T-cell (primary cell): ENCODE measurements at places on chromosomes 6 and 20. TPM values are rescaled to one million over a fixed set of nuclear protein-coding genes. Genes with fewer than 3 reads are reported as not detected.

The PDE10A gene
- total RNA-seq: not detected

The DEFB124 gene
- not detected for total RNA-seq

The EFCAB8 gene
- 1.3 TPM for total RNA-seq

The KHDC1L gene
- not detected for total RNA-seq

The CST2 gene
- not detected for total RNA-seq

The PLG gene
- 0.76 TPM for total RNA-seq

The NXT1 gene
- total RNA-seq: 22.1 TPM

The TDRD6 gene
- total RNA-seq: 0.03 TPM

The C6orf118 gene
- not detected for total RNA-seq

The PI3 gene
- total RNA-seq: not detected

GRCh38 chr6:142318714-142319113 is 16.9 kb downstream of the ADGRG6 start:
- no peak for DNase-seq

GRCh38 chr6:114144887-114145851 is 174.2 kb upstream of the HDAC2 start:
- no peak for DNase-seq

- DNase-seq: no peak
Observed at GRCh38 chr20:32603046-32603726, 18.1 kb upstream of the NOL4L start.

GRCh38 chr20:48945840-48946514 is 24.5 kb downstream of the ARFGEF2 start:
- no peak for DNase-seq

DNA sequence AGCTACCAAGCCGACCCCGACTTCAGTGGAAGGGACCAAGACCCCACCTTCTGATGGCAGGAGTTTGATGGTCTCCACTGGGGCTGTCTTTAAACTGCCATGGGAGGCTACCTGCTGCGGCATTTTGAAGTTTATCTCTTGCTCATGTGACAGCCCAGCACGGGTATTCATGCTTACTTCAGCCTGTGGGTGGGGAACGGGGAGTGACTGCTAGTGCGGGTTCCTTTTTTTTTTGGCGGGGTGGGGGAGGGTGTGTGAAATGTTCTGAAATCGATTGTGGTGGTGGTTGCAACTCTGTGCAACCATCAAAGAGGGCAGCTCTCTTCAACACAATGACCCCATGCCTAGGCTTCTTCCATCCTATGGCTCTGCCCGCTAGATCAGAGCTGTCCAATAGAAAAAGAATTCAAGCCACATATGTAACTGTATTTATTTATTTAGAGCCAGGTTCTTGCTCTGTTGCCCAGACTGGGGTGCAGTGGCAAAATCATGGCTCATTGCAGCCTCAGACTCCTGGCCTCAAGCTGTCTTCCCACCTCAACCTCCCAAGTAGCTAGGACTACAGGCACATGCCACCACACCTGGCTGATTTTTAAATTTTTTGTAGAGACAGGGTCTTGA is 53.7 kb downstream of the PPP1R16B start:
- DNase-seq: no peak

DNA sequence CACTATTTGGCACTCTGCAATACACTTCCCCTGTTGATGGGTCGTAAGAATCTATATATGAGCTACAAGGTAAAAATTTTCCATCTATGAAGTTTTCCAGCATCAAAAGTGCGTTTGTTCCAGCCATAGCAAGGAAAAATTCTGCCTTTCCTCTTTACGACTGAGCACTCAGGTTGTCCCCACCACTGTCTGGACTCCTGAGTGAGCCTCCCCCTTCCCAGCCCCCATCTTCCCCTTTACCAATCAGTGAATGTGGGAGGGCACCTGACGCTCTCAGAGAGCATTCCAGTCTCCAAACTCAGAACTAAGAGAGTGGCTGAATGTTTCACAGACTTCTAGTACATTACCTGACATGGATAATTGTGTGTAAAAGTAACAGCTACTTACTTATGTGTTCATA is at the start of gene ALDH8A1:
ALDH8A1 (minus strand) TSS at position 175 of the 400 bp plus-strand sequence; CDS start at position 127, 48 bp downstream.
- DNase-seq: no peak

DNA sequence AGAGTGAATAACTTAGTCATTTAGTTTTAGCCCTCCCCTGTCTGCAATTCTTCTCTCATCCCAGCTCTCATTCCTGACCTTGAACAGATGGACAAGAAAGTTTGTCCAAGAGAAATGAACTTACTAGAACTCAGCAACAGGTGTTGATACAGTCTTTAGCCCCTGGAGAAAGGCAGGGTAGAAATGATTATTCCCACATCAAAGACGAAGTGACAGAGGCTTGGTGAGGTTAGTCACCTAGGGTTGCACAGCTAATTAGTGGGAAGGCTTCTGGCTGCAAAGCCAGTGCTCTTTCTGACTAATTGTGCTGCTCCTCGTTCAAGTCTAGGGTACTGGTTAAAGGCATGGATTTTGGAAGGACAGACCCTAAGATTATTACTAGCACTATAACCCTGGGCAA is 4.5 kb downstream of the ZDHHC14 start:
- DNase-seq: no peak

DNA sequence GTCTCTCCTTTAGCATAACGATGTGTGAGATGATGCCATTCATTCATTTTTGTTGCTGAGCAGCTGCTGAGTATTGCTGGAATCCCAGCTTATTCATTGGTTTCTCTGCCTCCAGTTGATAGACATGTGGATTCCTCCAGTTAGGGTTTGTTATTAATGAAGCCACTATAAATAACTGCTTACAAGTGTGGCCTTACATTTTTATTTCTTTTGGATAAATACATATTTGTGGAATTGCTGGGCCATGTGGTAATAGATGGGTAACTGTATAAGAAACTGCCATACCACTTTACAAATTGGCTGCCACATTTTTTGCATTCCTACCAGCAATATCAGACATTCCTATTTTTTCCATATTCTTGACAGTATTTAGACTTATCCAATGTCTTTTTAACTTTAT is 2.6 kb upstream of the HLA-B start:
- no peak for DNase-seq

DNA sequence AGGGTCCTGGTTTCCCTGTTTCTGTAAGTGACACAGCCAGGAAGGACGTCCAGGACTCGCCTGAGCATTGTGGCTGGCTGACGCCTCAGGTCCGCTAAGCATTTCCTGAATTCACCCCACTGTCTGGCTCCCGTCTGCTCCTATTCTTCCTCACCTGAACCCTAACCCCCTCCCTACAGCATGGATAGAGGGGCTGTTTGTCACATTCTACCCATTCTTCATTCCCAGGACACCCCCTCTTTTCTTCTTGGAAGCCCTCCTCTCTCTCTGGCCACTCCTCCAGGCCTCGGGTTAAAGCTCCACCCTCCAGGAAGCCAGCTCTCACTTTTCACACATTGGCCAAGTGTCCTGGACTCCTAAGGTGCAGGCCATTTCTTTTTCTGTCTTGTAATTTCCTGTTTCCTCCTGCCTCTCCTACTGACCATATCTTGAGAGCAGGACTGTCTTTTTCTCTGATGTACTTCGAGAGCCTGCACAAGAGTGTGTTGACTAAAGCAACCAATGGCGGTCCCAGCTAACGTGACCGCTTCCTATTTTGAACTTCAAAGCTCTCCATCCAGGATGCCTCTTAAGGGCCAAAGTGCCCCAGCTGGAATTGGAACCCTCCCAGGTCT is 24.2 kb upstream of the MYMX start:
- DNase-seq: no peak

- DNase-seq: no peak
Observed at GRCh38 chr6:14791526-14791925, 454.3 kb upstream of the JARID2 start.

- DNase-seq: no peak
Observed at GRCh38 chr20:52622081-52622480, 350.1 kb upstream of the TSHZ2 start.

GRCh38 chr20:14758356-14758755 is 420.9 kb upstream of the FLRT3 start:
- no peak for DNase-seq

GRCh38 chr6:94350833-94351232 is 931.5 kb upstream of the EPHA7 start:
- DNase-seq: no peak

- DNase-seq: no peak
Observed at GRCh38 chr6:132712366-132712765, 1.5 kb downstream of the VNN1 start.

DNA sequence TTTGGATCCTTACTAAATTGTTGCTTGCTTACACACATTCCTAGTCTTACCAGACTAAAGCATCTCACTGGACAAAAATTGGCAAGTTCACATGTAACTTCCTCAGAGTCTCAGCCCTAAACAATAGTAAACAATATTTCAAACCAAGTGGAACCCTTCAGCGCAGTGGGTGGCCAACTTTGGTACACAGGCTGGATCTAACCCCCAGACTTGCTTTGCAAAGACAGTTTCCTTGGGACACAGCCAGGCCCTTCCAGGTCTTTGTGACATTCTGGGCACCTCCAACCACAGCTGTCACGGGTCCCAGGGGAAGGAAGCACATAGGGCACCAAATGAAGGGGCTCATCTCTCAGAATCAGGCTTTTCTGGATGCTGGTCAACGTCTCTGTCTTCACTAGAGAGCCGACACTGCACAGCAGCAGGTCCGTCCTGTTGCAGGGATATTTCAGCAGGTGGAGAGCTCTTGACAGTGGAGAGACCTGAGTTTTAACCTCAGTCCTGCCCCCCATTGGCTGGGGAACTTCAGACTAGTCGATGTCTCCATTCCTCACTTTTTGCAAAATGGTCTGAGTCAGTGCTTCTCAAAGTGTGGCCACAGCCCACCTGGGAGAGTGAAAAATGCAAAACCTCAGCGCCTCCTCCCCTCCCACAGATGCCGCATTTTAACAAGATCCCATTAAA is 91.4 kb downstream of the BFSP1 start:
- no peak for DNase-seq

- DNase-seq: no peak
Observed at GRCh38 chr6:192313-192664, 100.0 kb upstream of the DUSP22 start.

- DNase-seq: no peak
Observed at GRCh38 chr20:43682446-43682845, 15.5 kb downstream of the MYBL2 start.

- DNase-seq: no peak
Observed at GRCh38 chr6:147510929-147511590, 2.6 kb downstream of the SAMD5 start.

GRCh38 chr20:51492167-51493092 is 50.1 kb downstream of the NFATC2 start:
- no peak for DNase-seq

DNA sequence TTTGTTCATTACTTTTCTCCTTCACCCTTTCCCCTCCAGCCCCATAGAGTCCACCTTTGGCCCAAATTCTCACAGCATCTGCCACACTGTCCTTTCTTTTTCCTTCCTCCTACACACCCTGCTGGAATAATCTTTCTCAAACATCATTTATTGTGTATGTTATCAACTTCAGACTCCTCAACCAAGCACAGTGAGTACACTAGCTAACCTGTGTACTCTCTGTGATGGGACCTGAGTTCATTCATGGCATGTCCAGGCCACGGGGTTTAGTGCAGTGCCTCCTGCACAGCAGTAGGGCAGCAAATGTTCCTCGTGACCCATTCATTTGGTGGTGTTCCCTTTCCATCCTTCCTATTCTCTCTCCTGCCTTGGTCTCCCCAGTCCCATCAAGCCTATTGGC is 7.1 kb upstream of the ARMC12 start:
- no peak for DNase-seq

- DNase-seq: no peak
Observed at GRCh38 chr20:56778765-56779195, 149.7 kb downstream of the TFAP2C start.

DNA sequence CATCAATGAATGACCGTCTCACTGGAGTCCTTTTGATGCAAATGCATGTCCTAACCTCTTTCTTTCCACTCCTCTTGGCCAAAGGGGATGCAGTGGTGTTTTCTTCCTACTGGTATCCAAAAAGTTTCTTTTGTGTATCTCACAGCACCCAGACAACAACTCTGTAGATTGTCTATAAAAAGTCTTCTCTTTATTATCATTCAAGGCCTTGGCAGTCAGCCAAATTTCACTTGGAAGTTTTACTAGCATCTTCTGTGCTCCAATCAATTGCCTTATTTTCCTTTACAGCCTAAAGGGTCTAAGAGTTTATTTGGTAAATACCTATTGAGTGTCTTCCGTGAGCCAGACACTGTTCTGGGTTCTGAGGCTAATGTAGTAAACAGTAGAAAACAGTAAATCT is 150.2 kb upstream of the RNF217 start:
- no peak for DNase-seq

- DNase-seq: no peak
Observed at GRCh38 chr6:36907781-36908180, 22.0 kb downstream of the C6orf89 start.

- no peak for DNase-seq
Observed at GRCh38 chr6:106788761-106789160, 159.4 kb downstream of the QRSL1 start.

- no peak for DNase-seq
Observed at GRCh38 chr20:61730631-61731362, 334.9 kb downstream of the TAF4 start.

DNA sequence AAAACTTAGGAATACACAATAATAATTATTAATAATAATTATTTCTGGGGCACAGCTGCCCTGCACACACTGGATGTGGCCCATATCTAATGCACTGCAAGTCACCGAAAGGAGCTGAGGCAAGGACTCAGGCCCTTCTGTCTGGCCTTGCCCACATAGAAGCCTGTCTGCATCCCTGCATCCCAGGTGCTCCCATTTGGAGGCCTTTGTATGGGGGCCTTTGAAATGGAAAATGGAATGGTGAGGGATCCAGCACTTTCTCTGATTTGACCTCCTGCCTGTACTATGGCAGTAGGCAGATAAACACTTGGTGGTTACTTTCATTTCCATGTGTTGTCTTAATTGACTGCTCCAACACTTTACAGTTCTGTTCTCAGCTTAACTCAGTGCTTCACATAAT is 75.7 kb upstream of the PTCHD4 start:
- DNase-seq: no peak

GRCh38 chr6:142171351-142171750 is 24.3 kb downstream of the VTA1 start:
- DNase-seq: no peak
